ENCODE measurements at places on chromosomes 11 and 22. TPM values are rescaled to one million over a fixed set of nuclear protein-coding genes. Genes with fewer than 3 reads are reported as not detected.

DNA sequence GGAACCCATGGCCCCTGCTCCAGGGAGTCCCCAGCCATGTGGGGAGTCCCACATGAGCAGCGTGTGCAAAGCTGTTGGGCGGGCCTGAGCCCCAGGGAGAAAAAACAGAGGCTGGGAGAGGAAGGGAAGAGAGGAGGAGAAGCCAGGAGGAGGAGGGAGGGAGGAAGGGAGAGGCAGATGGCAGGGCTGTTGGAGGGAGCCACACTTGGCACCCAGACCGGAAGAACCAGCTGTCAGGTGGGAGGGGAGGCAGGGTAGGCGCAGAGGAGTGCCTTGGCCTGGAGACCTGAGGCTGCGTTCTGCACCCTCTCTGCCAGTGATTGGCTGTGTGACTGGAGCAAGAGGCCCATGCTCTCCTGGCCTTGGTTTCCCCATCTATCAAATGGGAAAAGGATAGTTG lies 6.7 kb downstream of the SYNGR1 start:
- H3K27ac ChIP-seq, result no peak overlapping the region
- H3K27me3 ChIP-seq, result no peaks in the 10 kb centered on the region
- peaks cover 9% of the 10 kb centered on the region for H3K36me3 ChIP-seq
- no peak overlapping the region for H3K4me3 ChIP-seq

GRCh38 chr11:18974192-18974591 lies 35.0 kb upstream of the MRGPRX1 start:
- no peak overlapping the region for H3K4me3 ChIP-seq
- H3K4me1 ChIP-seq, result no peaks in the 10 kb centered on the region
- H3K27ac ChIP-seq, result no peak overlapping the region
- DNase-seq, result no peak
- no peaks in the 10 kb centered on the region for H3K36me3 ChIP-seq

Gene OR8U1
- not detected for total RNA-seq

Gene OR56A1
- total RNA-seq, result not detected

DNA sequence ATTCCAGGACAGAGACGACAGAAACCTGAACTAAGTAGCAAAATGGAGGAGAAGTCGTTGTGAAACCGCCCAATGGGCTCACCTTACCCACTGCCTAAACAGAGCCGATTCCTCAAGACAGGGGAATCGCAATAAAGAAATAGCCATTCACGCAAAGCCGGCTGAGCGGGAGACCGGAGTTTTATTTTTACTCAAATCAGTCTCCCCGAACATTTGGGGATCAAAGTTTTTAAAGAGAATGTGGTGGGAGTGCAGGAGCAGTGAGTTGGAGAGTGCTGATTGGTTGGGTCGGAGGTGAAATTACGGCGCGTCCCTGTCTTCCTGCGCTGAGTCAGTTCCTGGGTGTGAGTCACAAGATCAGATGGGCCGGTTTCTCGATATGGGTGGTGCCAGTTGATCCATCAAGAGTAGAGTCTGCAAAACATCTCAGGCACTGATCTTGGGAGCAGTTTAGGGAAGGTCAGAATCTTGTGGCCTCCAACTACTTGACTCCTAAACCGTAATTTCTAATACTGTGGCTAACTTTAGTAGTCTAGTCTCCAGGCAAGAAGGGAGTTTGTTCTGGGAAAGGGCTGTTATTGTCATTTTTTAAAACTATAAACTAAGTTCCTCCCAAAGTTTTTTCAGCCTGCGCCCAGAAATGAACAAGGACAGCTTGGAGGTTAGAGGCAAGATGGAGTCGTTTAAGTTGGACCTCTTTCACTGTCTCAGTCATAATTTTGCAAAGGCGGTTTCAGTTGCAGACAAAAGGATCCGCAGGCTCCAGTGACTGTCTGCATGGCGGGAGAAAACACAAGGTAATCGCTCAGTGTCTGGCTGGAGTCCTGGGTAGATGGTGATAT lies 34.1 kb downstream of the OR4D9 start:
- no peak overlapping the region for H3K4me3 ChIP-seq
- no peak overlapping the region for H3K27ac ChIP-seq
- H3K4me1 ChIP-seq, result no peaks in the 10 kb centered on the region
- H3K27me3 ChIP-seq, result no peaks in the 10 kb centered on the region
- DNase-seq, result no peak
- no peaks in the 10 kb centered on the region for H3K36me3 ChIP-seq

DNA sequence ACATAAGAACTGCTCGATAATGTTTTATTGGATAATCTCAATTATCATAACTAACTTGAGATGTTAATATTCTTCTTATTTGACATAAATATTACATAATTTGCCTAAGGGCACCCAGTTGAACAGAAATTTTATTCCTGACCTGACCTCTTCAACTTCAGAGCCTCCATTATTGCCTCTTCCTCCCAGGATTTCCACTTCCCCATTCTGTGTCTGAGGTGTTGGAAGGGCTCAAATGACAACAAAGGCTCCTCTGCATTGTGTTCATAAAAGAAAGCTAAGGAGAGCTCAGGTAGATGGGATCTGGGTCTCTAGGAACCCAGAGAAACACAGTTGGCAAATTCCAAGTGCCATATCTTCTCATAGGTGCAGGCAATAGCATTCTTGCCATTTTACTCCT lies 61.2 kb upstream of the ARHGAP20 start:
- DNase-seq, result no peak
- H3K4me3 ChIP-seq, result no peak overlapping the region
- H3K27ac ChIP-seq, result no peak overlapping the region
- H3K27me3 ChIP-seq, result no peaks in the 10 kb centered on the region
